Stimulated activated CD4-positive, alpha-beta T cell treated with anti-CD3 and anti-CD28 coated beads, TNF-alpha, amount 100 ng/mL, for 4 hours (primary cell): ENCODE measurements at places on chromosomes 16 and 17.

GRCh38 chr17:67353161-67353560, 13.2 kb downstream of the PSMD12 start:
- no peak for DNase-seq

DNA sequence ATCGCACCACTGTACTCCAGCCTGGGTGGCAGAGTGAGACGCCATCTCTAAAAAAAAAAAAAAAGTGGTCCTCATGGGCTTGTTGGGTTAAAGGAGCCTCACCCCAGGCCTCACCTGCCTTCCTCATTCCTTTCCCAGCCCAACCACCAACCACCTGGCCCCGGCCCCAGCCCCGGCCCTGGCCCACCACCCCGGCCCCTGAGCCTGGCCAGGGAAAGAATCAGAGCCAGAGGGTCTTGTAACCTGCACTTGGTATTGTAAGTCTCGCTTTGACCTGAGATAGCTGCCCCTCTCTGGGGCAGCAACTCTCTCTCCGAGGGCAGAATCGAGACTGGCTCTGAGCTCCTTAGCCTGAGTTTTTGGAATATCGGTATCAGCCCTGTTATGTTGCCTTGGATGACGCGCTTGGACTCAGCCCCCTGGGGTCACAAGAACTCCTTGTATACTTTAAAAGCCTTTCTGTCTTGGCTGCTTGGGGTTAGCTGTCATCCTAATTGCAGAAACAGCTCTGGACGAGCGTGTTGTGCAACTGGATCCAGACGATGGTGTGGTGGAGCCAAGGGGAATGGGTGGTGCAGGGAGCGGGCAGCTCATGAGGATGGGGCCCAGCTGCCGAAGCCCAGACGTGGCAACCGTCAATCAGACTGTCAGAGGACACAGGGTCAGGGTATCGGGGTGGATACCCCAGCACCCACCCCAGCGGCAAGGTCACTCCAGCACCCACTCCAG, 14.6 kb downstream of the SMTNL2 start:
- no peak for DNase-seq

GRCh38 chr17:14725729-14726128, 424.8 kb downstream of the HS3ST3B1 start:
- no peak for DNase-seq

- no peak for DNase-seq
Measured at GRCh38 chr16:81831722-81832126, 52.6 kb downstream of the PLCG2 start.

GRCh38 chr17:72432143-72432621, 311.4 kb downstream of the SOX9 start:
- DNase-seq: no peak

DNA sequence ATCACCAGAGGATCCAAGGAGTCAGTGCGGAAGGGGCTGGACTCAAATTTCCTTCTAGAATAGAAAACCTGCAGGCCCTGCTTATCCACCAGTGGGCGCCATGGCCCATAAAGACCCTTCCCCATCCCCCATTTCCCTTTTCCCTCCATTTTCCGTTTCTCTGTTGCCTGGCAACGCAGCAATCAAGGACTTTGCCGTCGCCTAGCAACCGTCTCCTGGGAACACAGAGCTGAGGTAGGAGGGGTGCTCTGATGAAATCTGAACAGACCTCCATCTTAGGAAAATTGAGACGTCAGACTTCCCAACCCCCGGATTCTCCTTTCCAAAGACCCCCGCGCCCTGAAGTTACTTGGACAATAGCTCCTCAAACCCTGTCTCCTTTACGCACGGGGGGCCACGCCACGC, 5.7 kb downstream of the DLG4 start:
- DNase-seq: no peak

GRCh38 chr16:2799859-2800226, 1.6 kb downstream of the PRSS41 start:
- no peak for DNase-seq

GRCh38 chr16:749010-749409, 8.2 kb upstream of the CIAO3 start:
- DNase-seq: no peak

DNA sequence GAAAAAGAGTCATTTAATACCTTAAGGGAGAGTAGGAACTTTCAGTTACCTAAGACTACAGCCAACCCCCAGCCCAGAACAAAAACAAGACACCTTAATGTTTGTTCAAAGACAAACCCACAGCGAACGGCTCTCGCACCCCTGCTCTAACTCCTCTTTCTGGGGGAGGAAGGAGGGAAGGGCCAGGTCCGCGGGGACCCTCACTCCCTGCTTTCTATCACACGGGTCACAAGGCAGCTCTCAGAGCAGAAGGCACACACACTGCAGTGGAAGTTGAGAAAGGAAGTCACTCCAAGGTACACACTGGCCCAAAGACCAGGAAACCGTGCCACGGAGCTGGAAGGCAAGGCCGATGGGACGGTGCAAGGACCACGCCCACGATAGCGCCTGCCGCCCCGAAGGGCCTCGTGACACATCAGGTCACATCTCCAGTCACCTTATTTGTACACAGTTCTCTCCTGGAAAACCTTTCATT, 10.0 kb downstream of the LITAFD start:
- DNase-seq: no peak
